ENCODE measurements at places on chromosomes 16 and 17.

DNA sequence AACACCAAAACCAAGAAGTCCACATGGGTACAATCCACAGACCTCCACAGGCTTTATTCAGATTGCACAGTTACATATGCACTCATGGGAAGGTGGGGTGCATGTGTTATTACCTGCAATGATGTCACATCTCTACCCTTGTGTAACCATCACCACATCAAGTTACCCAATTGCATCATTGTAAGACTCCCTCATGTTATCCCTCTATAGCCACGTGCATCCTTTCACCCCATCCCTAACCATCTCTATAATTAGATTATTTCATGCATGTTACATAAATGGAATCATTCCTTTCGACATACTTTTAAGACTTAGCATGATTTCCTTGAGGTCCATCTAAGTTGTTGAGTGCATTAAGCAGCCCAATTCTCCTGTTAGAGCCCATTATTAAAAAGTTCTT lies 408.2 kb upstream of the C16orf82 start:
- H3K27me3 ChIP-seq, result no peaks in the 10 kb centered on the region
- H3K27ac ChIP-seq, result no peak overlapping the region
- no peaks in the 10 kb centered on the region for H3K4me1 ChIP-seq
- DNase-seq, result no peak

DNA sequence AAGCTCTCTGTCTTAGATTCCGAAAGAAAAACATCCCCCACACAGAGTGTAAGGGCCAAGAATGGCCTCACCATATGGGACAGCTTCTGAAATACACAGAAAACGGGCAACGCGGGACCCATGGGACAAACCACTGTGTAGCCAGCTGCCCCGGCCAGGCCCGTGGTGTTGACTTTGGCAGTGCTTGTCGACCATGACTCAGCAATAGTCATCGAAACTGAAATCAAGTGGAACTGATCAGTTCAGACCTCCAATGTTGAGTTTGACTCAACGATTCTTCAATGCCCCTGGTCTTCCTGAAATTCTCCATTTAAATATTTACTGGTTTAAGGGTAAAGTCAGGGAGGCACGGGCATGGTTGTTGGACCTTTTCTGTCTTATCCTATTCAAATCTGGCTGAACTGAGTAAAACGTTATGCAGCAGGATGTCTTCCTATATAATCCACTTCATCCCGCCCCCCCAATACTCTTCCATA lies 27.5 kb downstream of the ZFHX3 start:
- H3K27me3 ChIP-seq, result no peaks in the 10 kb centered on the region
- H3K27ac ChIP-seq, result peak overlapping the region; percentile 52
- peak; percentile 66 for DNase-seq
- H3K36me3 ChIP-seq, result no peaks in the 10 kb centered on the region

DNA sequence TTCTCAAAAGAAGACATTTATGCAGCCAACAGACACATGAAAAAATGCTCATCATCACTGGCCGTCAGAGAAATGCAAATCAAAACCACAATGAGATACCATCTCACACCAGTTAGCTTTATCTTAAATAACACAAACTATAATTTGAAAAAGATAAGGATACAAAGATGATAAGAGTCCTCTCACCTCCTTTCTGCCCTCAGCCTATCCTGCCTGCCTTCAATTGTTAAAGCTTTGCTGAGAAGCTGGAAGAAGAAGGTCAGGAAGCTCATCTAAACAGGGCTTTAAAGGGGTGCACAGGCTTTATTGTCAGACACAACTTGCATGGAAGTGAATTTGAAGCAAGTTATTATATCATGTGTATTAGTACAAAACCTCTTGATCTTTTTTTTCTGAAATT lies 676.3 kb upstream of the GOT2 start:
- H3K36me3 ChIP-seq, result no peaks in the 10 kb centered on the region
- H3K27ac ChIP-seq, result no peak overlapping the region
- DNase-seq, result no peak
- H3K4me3 ChIP-seq, result no peak overlapping the region

DNA sequence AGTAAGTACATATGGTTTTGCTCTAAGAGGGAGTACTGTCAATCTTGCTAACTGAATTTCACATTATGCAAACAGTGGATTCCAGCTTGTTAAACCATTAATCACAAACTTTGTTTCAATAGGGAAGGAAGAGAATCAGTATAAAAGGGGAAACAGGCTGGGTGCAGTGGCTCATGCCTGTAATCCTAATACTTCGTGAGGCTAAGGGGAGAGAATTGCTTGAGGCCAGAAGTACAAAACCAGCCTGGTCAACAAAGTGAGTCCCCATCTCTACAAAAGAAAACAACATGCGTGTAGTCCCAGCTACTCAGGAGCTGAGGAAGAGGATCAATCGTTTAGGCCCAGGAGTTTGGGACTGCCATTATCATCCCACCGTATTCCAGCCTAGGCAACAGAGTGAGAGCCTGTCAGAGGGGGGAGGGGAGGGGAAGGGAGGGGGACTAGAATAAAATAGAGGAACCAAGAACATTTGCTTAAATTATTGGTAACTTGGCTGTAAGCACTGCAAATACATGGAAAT lies 65.7 kb downstream of the FBXL20 start:
- DNase-seq, result peak; percentile 33
- H3K27me3 ChIP-seq, result no peaks in the 10 kb centered on the region
- H3K36me3 ChIP-seq, result peaks cover 6% of the 10 kb centered on the region
- H3K4me3 ChIP-seq, result no peak overlapping the region

GRCh38 chr17:73613271-73614233 lies 30.7 kb downstream of the SDK2 start:
- no peak overlapping the region for H3K27ac ChIP-seq
- H3K4me1 ChIP-seq, result no peaks in the 10 kb centered on the region
- H3K4me3 ChIP-seq, result no peak overlapping the region
- no peaks in the 10 kb centered on the region for H3K36me3 ChIP-seq
- no peak for DNase-seq

DNA sequence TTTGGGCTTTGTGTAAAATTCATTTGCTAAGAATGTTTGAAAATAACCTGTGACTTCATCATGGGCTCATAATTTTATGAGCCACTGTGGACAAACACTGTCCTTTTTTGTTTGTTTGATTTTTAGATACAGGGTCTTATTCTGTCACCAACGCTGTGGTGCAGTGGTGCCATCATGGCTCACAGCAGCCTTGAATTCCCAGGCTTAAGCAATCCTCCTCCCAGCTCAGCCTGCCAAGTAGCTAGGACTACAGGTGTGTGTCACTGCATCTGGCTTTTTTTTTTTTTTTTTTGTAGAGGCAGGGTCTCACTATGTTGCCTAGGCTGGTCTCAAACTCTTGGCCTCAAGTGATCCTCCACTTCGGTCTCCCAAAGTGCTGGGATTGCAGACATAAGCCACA lies 8.3 kb downstream of the TEX2 start:
- no peaks in the 10 kb centered on the region for H3K36me3 ChIP-seq
- peaks cover 3% of the 10 kb centered on the region for H3K4me1 ChIP-seq
- no peak for DNase-seq
- no peak overlapping the region for H3K27ac ChIP-seq
- no peaks in the 10 kb centered on the region for H3K27me3 ChIP-seq

DNA sequence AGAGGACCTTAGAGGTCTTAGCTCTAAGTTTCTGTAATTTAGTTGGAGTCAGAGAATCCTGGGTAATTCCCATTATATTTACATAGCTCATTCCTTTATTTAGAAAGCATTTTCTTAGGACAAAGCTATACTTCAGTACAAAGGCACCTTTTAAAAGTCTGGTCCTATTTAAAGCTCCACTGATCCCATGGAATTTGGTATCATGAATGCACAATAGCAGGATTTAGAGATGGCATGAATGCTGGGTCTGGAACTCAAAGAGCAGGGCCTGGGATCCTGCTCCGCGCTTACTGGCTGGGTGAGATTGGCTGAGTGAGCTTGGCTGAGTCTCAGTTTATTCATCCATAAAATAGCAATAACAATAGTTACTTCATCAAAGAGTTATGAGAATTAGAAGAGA lies 4.8 kb downstream of the KRT23 start:
- no peak overlapping the region for H3K4me3 ChIP-seq
- H3K27ac ChIP-seq, result no peak overlapping the region
- DNase-seq, result no peak
- no peaks in the 10 kb centered on the region for H3K36me3 ChIP-seq
- H3K4me1 ChIP-seq, result no peaks in the 10 kb centered on the region

GRCh38 chr17:52979921-52980320 lies 821.4 kb upstream of the CA10 start:
- H3K4me1 ChIP-seq, result no peaks in the 10 kb centered on the region
- H3K27ac ChIP-seq, result no peak overlapping the region

DNA sequence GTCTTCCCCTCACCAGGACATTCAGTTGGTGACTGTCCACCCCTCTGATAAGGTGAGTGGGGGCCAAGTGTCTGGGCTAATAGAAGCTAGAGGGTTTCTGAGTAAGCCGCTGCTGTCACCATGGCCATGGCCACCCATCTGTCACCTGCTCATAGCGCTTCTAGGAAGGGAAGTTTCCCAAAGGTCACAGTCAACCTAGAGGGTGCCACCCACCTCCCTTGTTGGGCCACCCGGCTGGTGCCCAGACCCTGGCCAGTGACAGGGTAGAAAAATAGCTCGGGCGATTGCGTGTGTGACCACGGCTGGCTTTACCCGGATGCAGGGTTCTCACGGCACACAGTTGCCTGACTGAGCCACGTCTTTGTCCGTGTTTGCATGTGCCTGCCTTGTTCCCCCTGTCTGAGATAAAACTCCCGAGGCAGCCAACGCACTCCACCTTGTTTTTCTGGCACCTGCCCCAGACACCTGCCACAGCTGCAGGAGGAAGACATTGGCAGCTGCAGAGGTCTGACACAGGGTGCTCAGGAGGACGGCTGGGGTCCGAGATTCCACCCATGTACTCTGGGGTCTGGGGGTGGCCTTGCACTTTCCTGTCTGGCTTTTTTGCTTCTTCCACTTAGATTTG lies 809 bp downstream of the PIRT start:
- H3K27ac ChIP-seq, result no peak overlapping the region
- no peak for DNase-seq
- no peak overlapping the region for H3K4me3 ChIP-seq
- no peaks in the 10 kb centered on the region for H3K4me1 ChIP-seq

DNA sequence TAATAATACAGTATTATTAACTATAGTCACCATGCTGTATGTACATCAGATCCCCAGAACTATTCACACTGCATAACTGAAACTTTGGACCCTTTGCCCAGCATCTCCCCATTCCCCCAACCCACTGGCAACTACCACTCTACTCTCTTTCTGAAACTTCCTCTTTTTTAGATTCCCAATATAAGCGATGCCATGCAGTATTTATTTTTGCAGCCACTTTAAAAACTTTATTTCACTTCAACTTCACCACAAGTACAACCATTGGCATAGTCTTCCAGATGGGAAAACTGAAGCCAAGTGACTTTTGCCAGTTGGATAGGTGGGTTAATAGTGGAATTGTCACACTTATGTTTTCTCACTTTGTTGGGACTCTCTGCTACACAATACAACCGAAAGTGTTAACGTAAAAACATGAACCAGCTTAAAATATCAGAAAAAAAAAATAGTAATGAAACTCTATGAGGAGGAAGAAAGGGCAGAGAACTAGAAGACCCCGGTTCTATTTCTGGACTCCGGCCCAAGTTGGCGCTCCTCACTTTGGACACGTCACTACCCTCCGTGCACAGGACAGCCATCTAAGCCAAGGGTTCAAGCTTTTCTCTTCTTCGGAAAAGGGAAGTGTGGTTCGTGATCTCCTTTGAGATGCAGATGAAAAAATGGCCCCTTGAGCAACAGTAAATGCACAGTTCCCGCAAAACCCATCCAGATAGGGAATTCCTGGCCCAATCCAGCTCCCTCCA lies 743 bp downstream of the SHCBP1 start:
- H3K36me3 ChIP-seq, result no peaks in the 10 kb centered on the region
- peak overlapping the region; percentile 80 for H3K4me3 ChIP-seq
- H3K27ac ChIP-seq, result no peak overlapping the region
- DNase-seq, result no peak
- no peaks in the 10 kb centered on the region for H3K27me3 ChIP-seq

DNA sequence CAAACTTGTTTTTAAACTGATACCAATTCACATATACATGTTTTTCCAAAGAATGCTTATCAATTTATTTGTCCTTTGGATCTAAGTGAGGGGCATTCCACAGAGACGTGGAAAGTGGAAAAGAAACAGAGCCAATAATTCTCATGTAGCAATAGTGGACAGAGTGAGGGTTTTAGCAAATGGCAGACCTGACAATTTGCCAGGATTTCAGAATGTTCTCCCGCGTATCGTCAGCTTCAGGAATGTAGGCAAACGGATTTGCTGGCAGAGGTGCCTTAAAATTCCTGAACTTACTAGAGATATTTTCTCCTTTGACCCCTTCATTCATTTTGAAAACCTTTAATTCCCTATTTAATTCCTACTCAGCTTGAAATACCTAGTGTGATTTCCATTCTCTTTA lies 193.4 kb upstream of the CPHXL start:
- no peak overlapping the region for H3K4me3 ChIP-seq
- DNase-seq, result no peak
- no peaks in the 10 kb centered on the region for H3K36me3 ChIP-seq
- H3K4me1 ChIP-seq, result no peaks in the 10 kb centered on the region
- no peaks in the 10 kb centered on the region for H3K27me3 ChIP-seq

GRCh38 chr16:23771027-23771426 lies 16.2 kb downstream of the CHP2 start:
- peaks cover 6% of the 10 kb centered on the region for H3K27me3 ChIP-seq
- no peak overlapping the region for H3K27ac ChIP-seq
- no peak for DNase-seq
- H3K4me1 ChIP-seq, result no peaks in the 10 kb centered on the region

GRCh38 chr16:86355951-86356350 lies 154.4 kb upstream of the FOXF1 start:
- peaks cover 14% of the 10 kb centered on the region for H3K27me3 ChIP-seq
- H3K4me1 ChIP-seq, result no peaks in the 10 kb centered on the region
- H3K4me3 ChIP-seq, result no peak overlapping the region
- H3K36me3 ChIP-seq, result no peaks in the 10 kb centered on the region

- peaks cover 3% of the 10 kb centered on the region for H3K36me3 ChIP-seq
- H3K4me3 ChIP-seq, result no peak overlapping the region
- no peak for DNase-seq
- peaks cover 17% of the 10 kb centered on the region for H3K4me1 ChIP-seq
- H3K27me3 ChIP-seq, result no peaks in the 10 kb centered on the region
Measured at GRCh38 chr16:16004314-16004749, 54.9 kb downstream of the ABCC1 start.

- no peak for DNase-seq
- no peaks in the 10 kb centered on the region for H3K4me1 ChIP-seq
- H3K4me3 ChIP-seq, result no peak overlapping the region
Measured at GRCh38 chr16:515175-515938, 12.2 kb upstream of the CAPN15 start.

All from heart left ventricle (tissue), 16 donors.